ENCODE measurements at places on chromosomes 11 and 22.

DNA sequence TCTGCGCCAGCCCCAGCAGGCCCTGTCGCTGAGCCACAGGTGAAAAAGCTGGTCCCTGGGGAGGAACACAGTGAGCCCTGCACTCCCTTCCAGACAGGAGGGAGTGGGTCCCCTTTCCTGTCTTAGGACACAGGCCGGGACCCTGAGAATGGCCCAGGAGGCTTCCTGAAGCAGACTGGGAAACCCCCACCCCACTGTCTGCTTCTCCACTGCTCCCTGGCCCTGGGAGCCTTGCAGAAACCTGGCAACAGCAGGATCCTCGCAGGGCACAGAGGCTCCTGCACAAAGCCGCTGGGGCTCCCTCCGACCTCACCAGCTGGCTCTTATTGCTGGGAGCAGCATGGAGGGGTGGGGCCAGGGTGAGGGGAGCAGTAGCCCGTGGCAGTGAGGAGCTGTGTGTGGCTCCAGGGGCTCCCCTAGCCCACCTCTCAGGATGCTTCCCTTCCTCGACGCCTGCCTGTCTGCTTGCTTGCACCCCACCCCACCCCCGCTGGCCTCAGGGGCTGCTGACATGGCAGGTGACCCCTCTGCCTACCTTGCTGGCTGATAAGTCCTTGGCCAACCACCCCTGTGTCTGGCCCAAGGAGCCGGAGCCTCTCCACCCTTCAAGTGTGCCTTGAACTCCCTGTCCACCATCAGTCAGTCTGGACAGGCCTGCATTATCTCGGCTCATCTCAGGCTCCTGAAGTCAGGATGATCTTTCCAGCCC is 72.1 kb upstream of the KCNQ1OT1 start:
- DNase-seq = peak; percentile 44

DNA sequence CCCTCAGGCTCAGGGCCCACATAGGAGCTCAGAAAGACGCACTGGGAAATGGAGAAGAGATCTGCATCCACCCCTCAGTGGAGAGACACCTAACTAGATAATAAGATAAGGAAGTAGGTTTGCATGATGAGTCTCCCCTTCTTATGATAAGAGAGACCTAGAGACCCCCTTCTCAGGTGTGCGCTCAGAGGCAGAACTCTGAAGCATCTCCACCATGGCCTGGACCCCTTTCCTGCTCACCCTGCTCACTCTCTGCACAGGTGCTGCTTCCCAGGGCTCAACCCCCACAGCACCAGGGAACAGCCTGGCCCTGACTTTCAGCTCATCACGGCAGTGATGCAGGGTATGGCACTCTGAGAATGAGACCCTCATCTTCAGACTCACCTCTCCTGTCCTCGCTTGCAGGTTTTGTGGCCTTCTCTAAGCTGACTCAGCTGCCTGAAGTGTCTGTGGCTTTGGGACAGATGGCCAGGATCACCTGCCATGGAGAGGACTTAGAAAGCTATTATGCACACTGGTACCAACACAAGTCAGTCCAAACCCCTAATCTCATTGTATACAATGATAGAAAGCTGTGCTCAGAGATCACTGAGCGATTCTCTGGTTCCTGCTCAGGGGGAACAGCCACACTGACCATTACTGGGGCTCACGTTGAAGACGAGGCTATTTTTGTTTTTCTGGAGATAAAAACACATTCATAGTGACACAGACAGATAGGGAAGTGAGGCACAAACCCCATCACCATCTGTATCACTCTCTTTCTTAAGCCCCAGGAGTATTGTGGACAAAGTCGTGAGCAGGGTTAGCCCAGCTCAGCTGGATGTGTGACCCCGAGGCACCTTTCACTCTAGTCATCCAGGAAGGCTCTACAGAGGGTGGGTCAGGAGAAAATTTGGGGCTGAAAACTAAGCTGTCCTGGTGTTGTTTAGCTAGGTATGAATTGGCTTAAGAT is 29.7 kb upstream of the IGLL5 start:
- DNase-seq = no peak

DNA sequence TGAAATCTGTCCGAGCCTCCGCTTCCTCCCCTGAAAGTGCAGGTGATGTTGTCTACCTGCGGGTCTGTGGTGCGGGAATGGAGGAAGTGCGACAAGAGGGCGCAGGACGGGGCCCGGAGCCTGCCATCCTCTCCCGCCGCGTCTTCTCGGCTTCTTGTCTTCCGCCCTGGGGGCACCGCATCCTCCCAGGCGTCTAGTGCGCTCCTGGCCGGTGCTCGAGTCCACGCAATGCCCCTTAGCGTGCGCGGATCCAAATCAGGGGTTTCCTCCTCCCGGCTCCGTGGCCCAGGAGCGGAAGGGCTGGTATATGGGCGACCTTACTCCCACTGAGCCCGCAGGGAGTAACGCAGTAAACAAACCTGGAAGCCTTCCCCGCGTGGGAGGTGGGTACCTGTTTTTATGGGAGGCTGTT is 405 bp downstream of the SFI1 start:
- peak; percentile 67 for DNase-seq

GRCh38 chr11:47446833-47447232 is 2.1 kb downstream of the RAPSN start:
- no peak for DNase-seq

DNA sequence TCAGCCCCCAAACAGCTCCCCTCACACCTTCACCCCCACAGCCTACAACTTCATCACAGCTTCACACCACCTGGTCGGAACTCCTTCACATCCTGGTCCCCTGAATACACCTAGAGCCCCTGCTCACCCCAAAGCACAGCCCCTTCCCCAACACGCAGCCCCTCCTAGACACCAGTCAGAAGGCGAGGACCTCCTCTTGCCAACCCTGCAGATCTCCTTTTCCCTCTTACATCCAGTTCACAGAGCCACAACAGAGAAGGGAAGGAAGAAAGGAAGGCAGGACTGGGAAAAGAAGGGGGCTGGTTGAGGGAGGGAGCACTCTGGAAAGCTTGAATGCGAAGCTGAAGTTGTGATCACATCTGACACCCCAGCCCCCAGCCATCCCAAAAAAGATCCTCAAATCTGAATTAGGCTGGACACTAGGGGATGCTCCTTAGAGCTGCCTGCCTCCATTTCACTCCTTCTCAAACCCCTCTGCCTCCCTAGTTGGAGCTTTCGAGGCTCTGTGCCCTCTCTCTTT is 629 bp downstream of the CCKBR start:
- no peak for DNase-seq

- no peak for DNase-seq
Observed at GRCh38 chr11:134207538-134208239, 16.1 kb downstream of the NCAPD3 start.

GRCh38 chr11:110921742-110922521 is 209.7 kb upstream of the ARHGAP20 start:
- peak; percentile 56 for DNase-seq

DNA sequence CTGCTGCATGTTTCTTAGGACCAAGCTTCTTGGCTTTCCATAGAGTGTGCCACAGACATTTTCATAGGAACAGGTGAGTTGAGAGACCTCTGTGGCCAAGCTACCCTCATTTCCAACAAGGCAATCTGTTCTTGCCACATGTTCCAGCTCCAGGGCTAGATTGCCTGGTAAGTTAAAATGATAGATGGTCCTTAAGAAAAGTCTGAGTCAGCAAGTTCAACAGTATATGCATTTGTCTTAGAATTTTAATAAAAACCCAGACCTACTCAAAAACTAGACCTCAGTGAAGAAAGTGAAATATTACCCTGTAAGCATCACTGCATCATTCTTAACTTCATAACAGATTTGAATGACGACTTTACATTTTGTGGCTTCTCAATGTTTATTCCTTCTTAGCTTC is 1123.6 kb downstream of the DLG2 start:
- no peak for DNase-seq

DNA sequence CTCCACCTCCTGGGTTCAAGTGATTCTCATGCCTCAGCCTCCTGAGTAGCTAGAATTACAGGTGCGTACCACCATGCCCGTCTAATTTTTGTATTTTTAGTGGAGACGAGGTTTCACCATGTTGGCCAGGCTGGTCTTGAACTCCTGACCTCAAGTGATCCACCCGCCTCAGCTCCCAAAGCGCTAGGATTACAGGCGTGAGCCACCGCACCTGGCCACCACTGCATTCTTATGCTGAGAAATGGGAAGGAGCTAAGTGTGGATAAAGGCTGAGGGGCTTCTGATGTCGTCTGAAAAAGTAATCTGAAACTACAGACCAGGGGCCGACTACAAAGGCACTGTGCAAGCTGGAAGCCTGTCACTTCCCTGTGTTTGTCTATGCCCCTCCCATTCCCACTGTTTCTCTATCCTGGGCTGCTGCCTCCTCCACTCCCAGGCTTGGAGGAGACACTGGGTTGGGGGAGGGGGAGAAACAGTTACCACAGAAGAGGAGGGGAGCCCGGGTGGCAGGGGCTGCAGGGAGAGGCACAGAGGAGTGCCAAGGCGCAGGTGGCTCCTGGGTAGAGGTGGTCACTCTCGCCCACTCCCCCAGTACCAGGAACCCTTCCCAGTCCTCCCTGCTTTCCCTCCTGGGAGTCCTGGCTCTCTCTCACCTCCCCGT is 2.9 kb upstream of the MTA2 start:
- no peak for DNase-seq

DNA sequence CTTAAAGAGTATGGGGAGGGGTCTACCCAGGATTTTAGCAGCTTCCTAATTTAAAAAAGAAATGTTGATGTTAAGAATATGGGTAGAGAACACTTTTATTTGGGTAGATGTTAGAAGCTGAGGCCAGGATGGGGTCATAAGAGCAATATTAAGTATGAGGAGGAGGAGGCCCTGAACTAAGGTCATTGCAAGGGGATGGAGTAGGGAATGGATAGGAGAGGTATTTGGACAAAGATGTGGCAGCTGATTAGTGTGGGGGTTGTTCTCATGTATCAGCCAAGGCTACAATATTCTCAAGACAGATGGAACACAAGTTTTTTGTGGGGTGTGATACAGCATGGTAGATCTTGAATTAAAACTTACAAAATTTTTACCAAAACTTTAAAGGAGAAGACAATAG is 35.7 kb upstream of the GLYATL2 start:
- no peak for DNase-seq

GRCh38 chr22:45787759-45788158 is 116.1 kb downstream of the ATXN10 start:
- DNase-seq = no peak

GRCh38 chr11:12930850-12931249 is 78.3 kb upstream of the RASSF10 start:
- DNase-seq = no peak

GRCh38 chr22:38777087-38777671 is 16.8 kb downstream of the DNAL4 start:
- no peak for DNase-seq

- no peak for DNase-seq
Observed at GRCh38 chr11:131964698-131965483, 594.5 kb downstream of the NTM start.

- DNase-seq = no peak
Observed at GRCh38 chr11:15602047-15602446, 487.3 kb downstream of the INSC start.

- DNase-seq = no peak
Observed at GRCh38 chr11:116948391-116948790, 111.0 kb upstream of the APOA1 start.

DNA sequence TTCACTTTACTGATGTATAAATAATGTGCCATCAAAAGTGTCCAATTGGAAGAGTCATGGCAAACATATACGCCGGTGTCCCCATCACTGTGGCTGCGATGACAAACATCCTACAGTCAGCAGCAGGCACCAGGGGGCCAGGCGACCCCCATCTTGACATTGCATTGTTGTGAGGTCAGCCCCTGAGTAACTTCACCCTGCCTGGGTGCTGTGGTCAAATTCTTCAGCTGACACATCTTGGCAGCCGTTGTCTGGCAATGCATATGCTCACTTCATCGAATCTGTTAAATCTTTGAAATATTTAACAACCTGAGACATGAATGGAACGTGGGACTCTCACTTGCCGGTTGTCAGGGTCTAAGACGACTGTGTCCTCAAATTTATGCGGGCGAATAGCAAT is 430.9 kb downstream of the BRD1 start:
- DNase-seq = peak; percentile 3

GRCh38 chr11:57645689-57646085 is 4.0 kb downstream of the YPEL4 start:
- peak; percentile 66 for DNase-seq

GRCh38 chr22:41925783-41926460 is 684 bp downstream of the TNFRSF13C start:
- DNase-seq = no peak

GRCh38 chr22:32083000-32083399 is 39.9 kb downstream of the SLC5A1 start:
- no peak for DNase-seq

Measured in sciatic nerve (tissue), 2 donors.